CD8-positive, alpha-beta memory T cell (primary cell): ENCODE measurements at places on chromosomes 3 and 15. TPM values are rescaled to one million over a fixed set of nuclear protein-coding genes. Genes with fewer than 3 reads are reported as not detected.

Gene GRIP2
- not detected for total RNA-seq

GRCh38 chr15:75928680-75929608, 25.3 kb downstream of the FBXO22 start:
- H3K36me3 ChIP-seq = peaks cover 3% of the 10 kb centered on the region
- no peak overlapping the region for H3K4me3 ChIP-seq
- DNase-seq = no peak
- no peaks in the 10 kb centered on the region for H3K27me3 ChIP-seq
- H3K27ac ChIP-seq = no peak overlapping the region

- no peaks in the 10 kb centered on the region for H3K4me1 ChIP-seq
- no peak overlapping the region for H3K27ac ChIP-seq
Measured at GRCh38 chr3:122928396-122929187, 99.0 kb downstream of the SEMA5B start.

- H3K36me3 ChIP-seq = no peaks in the 10 kb centered on the region
- peak; percentile 33 for DNase-seq
- H3K4me3 ChIP-seq = no peak overlapping the region
- no peaks in the 10 kb centered on the region for H3K27me3 ChIP-seq
Measured at GRCh38 chr3:12706504-12707253, 42.8 kb upstream of the RAF1 start.
